ENCODE measurements at places on chromosomes 16 and 17.

- no peak for DNase-seq
Measured at GRCh38 chr16:73506568-73507056, 458.7 kb upstream of the ZFHX3 start.

GRCh38 chr16:75433732-75434413, 570 bp upstream of the CFDP1 start:
- DNase-seq, result peak; percentile 58

DNA sequence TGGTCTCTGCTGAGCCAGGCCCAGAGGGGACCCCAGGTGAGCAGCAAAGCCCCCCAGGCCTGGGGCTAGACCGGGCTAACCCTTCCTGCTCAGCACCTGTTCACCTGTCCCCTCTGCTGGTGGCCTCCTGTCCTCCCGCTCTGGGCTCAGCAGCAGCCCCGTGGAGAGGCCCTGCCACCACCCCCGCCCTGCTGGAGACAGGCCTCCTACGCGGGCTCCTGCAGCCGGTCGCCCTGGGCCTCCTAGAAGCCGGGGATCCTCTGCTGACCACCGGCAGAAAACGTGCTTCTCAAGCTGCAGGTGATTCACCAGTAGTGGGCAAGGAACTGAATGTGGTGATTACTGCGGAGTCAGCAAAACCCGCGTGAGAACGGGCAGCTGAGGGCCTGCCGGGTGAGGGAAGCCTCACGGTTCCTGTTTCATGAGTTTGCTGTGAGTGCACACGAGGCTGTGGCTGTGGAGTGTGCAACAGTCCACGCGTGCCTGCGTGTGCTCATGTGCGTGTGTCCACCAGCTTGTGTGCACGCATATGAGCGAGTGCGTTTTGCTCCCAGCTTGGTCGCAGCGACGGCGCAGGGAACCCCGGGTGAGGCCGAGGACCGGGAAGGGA, 792 bp downstream of the SECTM1 start:
- no peak for DNase-seq

DNA sequence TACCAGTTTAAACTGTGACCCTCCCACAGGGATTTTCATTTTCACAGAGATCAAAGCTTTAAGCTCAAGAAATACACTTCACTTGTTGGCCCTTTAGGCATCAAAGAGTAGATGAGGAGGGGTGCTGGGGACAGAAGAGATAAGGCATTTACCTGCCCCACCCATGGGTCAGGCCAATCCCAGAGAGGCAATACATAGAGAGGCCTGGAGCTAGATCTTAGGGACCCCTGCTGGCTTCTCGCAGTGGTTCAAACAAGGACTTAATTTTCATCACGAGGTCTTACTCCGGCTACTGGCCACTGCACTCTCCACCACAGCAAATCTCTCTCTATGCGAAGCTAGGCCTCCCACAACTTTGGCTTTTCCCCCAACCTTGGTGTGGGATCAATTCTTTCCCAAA, 46.6 kb downstream of the NOG start:
- DNase-seq, result no peak

GRCh38 chr17:16443511-16444257, 28.3 kb downstream of the TRPV2 start:
- DNase-seq, result no peak

- no peak for DNase-seq
Measured at GRCh38 chr17:55433629-55434422, 12.2 kb upstream of the MMD start.

GRCh38 chr16:617855-618254, 12.9 kb upstream of the WFIKKN1 start:
- DNase-seq, result no peak

GRCh38 chr17:4610162-4610561, 25.8 kb downstream of the SMTNL2 start:
- DNase-seq, result no peak

GRCh38 chr16:19737306-19738038, 19.4 kb downstream of the IQCK start:
- DNase-seq, result no peak

DNA sequence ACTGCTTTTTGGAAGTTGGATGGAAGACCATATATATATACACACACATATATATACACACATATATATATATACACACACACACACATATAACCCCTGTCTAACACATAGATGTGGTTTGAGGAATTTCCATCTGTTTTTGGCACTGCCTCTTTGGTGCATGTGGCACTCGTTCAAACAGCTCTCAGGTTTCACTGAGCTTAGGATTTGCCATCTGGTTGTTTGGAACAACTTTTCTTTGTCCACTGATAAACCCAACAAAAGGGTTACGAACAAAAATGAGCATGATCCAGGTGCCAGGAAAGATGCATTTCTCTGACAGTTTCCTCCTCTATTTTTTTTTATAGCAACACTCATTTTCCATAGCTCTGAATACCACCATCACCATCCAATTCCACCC, 14.6 kb upstream of the KCNJ16 start:
- DNase-seq, result no peak

DNA sequence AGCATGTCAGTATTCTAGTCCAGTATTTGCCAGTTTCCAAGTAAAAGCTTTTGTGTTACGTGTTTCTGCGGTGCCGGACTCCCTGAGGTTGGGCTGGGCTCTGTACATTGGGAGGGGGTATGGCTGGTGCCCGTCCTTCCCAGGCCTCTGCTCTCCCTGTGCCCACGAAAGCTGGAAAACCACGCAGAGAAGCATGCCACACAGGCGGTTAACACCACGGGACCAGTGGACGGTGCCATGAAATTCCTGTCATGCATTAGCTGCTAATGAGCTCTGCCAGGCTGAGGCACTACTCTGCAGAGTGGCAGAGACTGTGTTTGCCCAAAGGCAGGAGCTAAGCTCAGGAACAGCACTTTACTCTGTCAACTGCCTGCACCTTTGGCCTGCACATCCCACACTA, 8.1 kb downstream of the SMIM5 start:
- no peak for DNase-seq

GRCh38 chr16:50313596-50314478, 47.5 kb downstream of the ADCY7 start:
- no peak for DNase-seq

DNA sequence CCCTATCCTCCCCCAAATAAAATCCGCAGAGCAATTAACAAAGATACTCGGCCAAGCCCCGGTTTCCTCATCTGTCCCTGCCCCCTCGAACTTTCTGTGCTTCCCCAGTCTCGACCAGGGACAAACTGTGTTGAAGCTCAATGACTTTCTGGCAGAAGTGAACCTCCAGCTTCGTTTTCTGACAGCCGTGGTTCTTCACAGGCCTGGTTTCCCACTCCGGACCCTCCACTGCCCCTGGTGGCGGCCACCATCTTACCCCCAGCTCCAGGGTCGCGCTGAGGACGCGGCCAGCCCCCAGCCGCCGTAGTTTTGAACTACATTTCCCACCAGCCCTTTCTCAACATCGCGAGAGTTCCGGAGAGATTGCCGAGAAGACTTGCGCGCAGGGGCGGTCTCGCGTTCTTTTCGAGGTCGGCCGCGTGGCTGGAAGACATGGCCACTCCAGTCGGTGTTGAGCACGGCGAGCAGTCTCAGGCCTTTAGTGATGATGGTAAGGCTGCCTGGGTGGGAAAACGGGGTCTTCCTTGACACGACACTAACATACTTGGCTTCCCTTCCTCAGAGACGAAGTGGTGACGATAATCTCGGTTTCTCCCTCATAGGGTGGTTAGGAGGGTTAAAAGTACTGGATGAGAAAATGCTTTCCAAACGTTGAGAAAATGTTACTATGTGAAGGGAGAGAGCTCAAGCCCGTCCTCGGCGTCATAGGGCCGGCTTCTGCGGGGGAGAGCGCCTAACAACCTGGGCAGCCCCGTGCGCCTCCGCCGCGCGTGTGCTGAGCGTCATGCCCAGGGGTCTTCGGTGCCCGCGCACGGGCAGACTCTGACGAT, 17.7 kb downstream of the PRCD start:
- DNase-seq, result peak; percentile 95

GRCh38 chr17:11797803-11798202, 199.5 kb downstream of the ZNF18 start:
- DNase-seq, result peak; percentile 45

GRCh38 chr17:28926366-28926765, 23.5 kb upstream of the DHRS13 start:
- DNase-seq, result no peak

DNA sequence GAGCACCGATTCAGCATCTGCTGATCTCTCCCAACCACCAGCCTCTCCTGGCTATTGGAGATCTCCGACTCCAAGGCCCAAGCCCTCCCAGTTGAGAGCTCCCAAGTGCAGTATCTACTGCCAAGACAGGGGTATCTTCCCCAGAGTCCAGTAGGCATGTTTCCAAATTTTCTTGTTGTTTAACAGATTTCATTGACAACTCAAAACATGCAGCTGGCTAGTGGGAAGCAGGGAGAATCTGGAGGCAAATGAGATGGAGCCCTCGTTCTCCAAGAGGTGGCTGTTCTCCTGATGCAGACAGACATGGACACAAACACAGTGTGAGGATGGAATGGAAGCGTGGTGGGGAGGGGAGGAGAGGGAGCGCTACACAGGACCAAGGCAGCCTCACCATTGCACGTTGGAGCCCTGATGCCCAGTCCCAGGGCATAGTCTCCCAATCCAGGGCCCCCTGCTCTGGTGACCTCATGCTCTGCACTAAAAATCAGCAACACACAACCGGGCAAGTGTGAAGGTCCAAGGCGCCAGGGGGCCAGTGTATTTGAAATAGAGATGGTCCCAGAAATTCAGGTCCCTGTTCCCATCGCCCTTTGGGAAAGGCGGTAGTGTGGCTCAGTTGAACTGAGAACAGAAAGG, 31.7 kb downstream of the SMARCE1 start:
- no peak for DNase-seq

- no peak for DNase-seq
Measured at GRCh38 chr17:57567251-57567650, 177.8 kb downstream of the CCDC182 start.

DNA sequence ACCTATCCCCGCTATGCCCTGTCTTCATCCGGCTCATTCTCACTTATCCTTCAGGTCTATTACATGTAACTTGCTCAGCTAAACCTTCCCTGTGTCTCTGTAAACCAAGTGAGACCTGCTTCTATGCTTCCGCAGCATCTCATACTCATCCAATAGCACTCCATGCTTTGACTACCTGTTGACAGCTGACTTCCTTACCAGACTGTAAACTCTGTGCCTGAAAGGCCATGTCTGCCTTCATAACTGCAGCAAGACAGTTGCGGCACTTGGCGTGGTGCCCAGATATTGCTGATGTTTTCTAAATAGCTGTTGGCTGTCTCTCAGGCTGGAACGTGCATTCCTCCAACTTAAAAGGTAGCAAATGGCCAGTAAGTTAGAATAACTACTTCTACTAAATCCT, 1.8 kb upstream of the OR1E1 start:
- DNase-seq, result no peak
